ENCODE measurements at places on chromosomes 5 and 9. TPM values are rescaled to one million over a fixed set of nuclear protein-coding genes. Genes with fewer than 3 reads are reported as not detected.

Gene KIF24
- total RNA-seq: 1.2 TPM

Gene GABRA6
- total RNA-seq: 0.25 TPM

Gene UGT3A2
- not detected for total RNA-seq

Gene TXNDC8
- not detected for total RNA-seq

Gene PDLIM4
- total RNA-seq: 6.9 TPM

Gene SURF6
- total RNA-seq: 14.8 TPM

Gene C6
- total RNA-seq: not detected

Gene TMEM252
- total RNA-seq: not detected

Gene SHOC1
- total RNA-seq: not detected

Gene IARS1
- total RNA-seq: 120 TPM

Gene TRPM3
- total RNA-seq: 22.1 TPM

Gene CTSV
- total RNA-seq: 0.74 TPM

Gene TRIM36
- total RNA-seq: 79.2 TPM

Gene C9orf50
- total RNA-seq: not detected

Gene PWWP2A
- 29.3 TPM for total RNA-seq

Gene CER1
- not detected for total RNA-seq

Gene ABL1
- 30.5 TPM for total RNA-seq

Gene FBN2
- 8.1 TPM for total RNA-seq

Gene MAN1B1
- total RNA-seq: 37.6 TPM

Gene VCAN
- total RNA-seq: 208 TPM
